ENCODE measurements at places on chromosomes 1 and 21.
A peak's percentile ranks its signal among the peaks of the same experiment; 100 is the strongest.

GRCh38 chr1:202987255-202987654 lies 19.9 kb upstream of the TMEM183A start:
- DNase-seq, result no peak

GRCh38 chr1:61282387-61282786 lies 200.0 kb downstream of the NFIA start:
- DNase-seq, result peak; percentile 3

DNA sequence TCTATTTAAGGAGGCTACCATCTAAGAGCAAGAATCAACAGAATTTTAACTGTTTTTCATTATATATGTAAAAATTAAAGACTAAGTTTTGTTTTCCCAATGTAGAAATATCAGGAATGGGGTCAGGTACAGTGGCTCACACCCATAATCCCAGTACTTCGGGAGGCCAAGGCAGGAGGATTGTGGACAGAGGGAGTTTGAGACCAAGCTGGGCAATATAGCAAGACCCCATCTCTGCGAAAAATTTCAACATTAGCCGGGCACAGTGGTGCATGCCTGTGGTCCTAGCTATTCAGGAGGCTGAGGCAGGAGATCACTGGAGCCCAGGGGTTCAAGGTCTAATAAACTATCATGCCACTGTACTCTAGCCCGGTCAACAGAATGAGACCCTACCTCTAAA lies 5.3 kb downstream of the LRRC40 start:
- no peak for DNase-seq

GRCh38 chr1:40703316-40703715 lies 11.8 kb downstream of the NFYC start:
- peak; percentile 80 for DNase-seq

GRCh38 chr1:187605736-187606135 lies 777.0 kb downstream of the PLA2G4A start:
- no peak for DNase-seq

DNA sequence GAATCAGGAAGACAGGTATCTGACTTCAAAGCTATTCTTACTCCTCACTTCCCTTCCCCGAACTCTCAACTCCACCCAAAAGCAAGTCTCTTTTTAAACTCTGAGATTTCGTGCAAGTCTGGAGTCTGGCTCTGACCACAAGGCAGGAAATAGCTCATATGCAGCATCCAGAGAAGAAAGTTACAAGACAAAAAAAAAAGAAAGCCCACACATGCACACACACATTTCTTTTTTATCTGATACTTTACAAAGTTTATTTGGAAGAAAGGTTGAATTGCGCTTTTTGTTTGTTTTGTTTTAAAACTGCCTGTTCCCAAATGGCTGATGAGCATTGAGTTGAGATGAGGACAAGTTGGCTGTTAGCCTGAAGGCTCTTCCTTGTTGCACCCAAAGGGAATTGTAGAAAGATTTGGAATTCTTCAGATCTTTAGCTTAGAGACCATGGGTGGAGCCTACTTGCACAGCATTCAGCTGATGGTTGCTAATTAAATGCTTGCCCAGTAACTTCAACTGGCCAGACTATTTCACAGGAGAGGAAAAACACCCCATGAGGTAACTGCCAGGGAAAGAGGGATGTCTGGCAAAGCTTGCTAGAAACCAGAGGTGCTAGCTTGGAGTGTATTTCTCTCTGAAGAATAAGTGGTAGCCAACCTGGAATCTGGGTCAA lies 490.3 kb downstream of the TTLL7 start:
- DNase-seq, result peak; percentile 84

DNA sequence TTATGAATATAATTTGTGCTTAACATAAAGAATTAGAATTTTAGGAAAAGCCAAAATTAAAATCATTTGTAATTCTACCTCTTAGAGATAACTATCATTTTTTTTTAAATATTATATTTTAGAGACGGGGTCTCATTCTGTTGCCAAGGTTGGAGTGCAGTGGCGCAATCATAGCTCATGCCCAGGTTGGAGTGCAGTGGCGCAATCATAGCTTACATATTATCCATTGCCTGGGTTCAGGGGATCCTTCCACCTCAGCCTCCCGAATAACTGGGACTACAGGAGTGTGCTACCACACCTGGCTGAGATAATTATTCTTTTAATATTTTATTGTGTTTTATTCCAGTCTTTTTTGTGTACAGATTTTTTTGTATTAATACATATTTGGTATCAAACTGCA lies 8.3 kb downstream of the RASAL2 start:
- no peak for DNase-seq

GRCh38 chr1:181159451-181160140 lies 71.1 kb downstream of the IER5 start:
- DNase-seq, result peak; percentile 36

Measured in AG10803 (cell line).